ENCODE measurements at places on chromosomes 6 and 20.

DNA sequence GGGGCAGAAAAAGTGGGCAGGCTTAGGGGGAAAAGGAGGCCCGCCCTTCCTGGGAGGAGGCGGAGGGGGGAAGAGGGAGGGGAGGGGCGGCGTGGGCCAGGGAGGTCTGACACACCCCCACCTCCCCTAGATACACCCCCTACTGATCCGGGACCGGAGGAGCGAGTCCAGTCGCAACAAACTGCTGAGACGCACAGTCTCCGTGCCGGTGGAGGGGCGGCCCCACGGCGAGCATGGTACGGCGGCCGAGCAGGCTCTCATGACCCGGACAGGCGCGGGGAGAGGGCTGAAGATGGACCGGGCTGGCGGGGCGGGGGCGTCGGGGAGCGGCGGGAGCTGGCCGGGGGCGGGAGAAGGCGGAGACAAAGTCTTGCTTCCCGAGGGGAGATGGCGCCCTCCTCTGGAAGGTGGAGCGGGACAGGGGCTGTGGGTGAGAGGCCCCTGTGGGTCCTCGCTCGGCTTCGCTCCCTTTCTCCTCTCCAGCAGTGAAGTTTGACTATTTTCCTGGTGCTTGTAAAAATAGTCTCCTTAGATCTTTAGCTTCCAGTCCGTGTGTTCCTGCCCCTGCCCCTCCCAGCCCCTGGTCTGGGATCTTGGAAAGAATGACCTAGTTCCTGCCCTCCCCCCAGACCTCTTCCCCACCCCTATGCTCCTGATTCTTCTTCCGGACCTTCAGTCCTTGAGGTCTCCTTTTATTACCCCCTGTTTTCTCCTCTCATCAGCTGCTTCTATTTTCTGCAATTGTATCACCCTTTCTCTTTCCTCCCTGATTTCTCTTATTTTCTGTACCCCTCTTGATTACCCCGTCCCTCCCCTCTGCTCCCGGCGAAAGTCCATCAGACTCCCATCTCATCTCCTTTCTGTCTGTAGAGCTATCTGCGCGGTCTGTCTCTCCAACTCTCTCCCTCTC, 6.1 kb downstream of the SYNGAP1 start:
- peak; percentile 70 for DNase-seq

DNA sequence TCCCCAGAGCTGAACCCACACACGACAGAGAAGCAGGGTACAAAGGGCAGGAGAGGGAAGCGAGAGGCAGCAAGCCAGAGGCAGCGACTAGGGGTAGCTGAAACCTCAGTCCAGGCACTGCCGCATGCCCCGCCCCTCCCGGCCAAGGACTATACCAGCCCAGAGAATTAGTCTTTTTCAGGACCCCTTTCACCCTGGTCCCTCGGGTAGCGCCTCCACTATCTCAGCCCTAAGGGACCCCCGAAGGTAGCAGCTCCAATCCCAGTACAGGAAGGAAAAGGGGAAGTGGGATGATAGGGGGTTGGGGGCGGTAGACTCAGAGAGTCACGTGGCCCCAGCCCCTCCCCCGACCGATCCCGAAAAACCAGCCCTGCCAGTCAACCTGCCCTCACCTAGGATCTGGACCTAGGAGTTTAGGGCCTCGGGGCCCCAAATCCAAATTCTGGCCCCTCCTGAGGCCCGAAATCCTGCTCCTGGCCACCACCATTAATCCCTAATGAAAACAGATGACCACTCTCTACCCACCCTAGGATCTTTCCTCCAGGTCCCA, 1.3 kb downstream of the RGL2 start:
- no peak for DNase-seq

GRCh38 chr6:28693033-28693750, 167.5 kb downstream of the GPX5 start:
- no peak for DNase-seq

DNA sequence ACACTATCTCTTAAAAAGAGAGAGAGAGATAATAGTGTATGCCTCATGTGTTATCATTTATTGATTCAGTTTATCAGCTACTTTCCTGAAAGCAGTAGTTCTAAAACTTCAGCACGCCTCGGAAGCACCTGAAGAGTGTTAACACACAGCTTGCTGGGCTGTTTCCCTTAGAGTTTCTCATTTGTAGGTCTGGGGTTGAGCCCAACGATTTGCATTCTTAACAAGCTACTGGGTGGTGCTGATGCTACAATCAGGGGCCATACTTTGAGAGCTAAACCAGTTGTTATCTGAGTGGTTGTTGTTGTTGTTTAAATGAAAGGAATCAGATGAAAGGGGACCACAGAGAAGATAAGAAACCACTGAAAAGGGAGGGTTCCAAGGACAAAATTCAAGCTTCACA, 32.6 kb downstream of the SIM1 start:
- no peak for DNase-seq

DNA sequence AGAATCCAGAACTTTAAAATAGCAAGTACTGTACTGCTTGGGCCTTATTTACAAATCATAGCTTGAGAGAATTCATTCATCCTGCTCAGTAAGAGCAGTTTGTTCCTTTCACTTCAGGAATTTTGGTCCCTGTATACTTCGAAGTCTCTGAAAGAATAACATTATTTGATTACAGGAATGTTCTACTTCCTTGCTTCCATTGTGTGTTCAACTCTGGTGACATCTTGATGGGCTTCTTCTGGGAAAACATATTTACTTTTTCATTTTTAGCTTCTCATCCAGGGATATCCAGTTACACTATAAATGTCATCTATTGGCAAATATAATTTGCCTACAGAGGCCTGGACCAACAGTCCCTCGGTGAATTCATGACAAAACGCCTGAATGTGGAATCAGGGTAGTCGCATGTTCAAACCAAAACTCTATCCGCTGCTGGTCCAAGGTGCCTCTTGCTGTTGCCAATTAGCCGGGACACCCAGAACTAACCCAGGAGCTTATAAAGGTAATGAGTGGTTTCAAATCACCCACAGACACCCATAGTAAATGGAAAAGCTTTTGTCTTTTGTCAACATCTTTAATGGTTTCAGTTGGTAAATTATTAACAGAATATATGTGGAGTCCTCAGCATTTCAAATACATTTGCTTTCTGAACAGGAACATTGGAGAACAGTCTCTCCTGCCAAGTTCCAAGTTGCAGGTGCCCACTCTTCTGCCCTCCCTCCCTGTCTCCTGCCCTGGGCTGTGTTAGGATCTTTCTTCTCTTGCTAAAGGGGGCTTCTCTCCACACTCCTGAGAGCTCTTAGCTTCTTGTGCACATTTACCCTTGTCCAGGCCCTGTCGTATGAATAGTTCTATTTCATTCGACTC, 162.5 kb upstream of the CITED2 start:
- no peak for DNase-seq

Measured in stimulated activated CD8-positive, alpha-beta memory T cell treated with anti-CD3 and anti-CD28 coated beads, Interleukin-15, amount 100 ng/mL, for 4 hours (primary cell).